COLO829 (cell line): ENCODE measurements at places on chromosomes 6 and 20.

DNA sequence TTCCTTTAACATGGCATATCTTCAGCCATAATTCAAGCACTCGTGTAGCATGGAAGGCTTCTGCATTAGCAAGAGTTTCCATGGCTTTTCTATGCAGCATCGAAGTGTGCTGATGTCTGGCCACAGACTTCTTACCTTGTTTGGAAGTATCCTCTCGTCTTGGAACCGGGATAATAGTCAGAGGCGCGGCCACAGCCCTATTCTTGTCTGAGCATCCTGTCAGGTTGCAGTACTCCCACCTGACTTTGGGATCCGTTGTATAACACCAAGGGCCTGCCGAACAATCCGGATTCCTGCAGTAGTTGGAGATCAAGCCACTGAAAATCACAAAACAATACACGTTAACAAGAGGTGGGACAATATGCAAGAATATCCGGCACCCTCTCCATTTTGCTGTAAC is 138.9 kb downstream of the SLC22A3 start:
- DNase-seq = no peak

- no peak for DNase-seq
These were observed 28.4 kb downstream of the TFEB start for GRCh38 chr6:41706876-41707564.

DNA sequence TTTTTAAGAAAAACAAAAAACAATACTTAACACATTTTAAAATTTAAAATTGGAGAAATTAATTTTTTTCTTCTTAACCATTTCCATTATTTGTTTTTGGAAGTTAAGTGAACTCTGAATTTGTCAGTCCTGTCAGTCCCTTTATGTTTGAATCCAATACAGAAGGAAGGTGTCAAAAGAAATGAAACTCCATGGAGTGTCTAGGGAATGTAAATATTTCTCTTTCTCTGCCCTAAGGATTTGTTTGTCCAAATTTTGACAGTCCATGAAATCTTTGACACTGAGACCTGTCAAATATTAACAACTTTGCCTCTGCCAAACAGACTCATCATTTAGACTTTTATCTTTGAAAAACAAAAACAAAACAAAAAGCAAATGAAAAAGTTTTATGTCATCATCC is 166.4 kb downstream of the EPHA7 start:
- no peak for DNase-seq

- no peak for DNase-seq
These were observed 753.4 kb upstream of the ADGRB3 start for GRCh38 chr6:67881706-67882065.

- DNase-seq = no peak
These were observed 41.0 kb upstream of the RAB23 start for GRCh38 chr6:57262901-57263694.

DNA sequence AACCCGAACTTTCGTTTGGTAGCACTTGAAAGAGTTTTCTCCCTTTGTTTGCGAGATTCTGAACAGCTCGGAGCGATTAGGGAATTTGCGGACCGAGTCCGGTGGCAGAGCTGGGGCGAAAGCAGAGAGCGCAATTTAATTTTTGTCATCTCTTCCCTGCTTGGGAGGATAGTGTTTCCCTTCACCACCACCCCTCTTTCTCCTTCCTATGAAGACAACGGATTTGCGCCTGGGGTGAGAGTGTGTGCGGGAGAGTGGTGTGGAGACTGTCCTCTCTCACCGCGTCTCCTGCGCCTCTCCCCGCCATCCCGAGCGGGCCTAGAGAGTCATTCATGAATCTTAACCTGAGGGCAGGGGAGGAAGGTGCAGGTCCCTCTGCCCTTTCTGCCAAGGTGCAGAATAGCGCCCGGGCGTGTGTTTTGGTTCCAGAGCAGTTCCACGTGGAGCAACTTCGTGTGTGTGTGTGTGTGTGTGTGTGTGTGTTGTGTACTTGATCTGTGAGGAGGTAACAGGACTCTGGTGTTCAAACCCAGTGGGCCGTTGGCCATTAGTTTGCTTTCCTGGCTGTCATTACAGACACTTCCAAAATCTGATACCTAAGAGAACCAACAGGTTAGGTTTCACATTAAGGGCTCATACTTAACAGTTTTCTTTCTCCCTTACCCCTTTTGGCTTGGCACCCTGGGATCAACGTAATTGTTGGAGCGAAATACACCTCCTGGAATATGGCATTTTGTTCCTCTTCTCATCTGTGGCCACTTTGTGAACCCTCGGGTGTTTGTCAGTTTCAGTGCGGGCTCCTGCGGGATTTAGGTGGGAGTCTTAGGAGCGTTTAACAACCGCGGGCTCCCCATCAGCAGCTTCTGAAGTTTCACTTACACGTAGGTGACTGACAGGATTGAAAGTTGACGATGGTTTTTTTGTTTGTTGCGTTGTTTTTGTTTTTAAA is 1.8 kb downstream of the EYA4 start:
- DNase-seq = no peak

GRCh38 chr20:19735446-19735845 is 22.6 kb upstream of the RIN2 start:
- DNase-seq = peak; percentile 88

DNA sequence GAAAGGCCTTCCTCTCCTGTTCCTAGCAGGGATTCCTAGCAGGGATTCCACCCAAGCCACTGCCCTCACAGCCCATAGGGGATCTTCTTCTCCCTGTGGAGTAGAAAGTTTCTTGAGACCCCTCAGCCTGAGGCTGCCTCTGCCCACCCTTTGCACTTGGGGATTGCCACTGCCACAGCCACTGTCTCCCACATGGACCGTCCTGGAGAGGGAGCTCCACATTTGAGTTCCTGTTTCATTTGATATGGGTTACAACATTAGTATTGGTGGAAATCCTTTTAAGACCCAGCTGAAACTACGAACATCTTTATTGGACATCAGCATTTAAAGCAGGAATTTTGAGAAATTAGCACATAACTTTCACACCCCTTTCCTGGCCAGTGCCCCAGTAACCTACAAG is 25.6 kb downstream of the HLA-G start:
- DNase-seq = no peak

GRCh38 chr20:35339007-35339406 is 46.8 kb upstream of the FAM83C start:
- peak; percentile 82 for DNase-seq

DNA sequence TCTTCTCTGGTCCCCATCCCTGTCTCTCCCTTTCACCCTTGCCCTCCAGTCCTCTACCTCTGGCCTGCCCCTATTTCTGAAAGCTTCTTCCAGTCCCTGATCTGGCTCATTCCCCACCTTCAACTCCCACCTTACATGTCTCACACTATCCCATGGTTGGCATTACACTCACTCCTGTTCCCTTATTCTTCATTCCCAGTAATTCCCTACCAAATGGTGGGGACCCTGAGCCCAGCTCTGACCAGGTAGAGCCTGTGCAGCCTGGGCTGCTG is 6.4 kb downstream of the TP53INP2 start:
- no peak for DNase-seq

GRCh38 chr20:10644458-10645204 is 29.2 kb downstream of the JAG1 start:
- DNase-seq = no peak

- DNase-seq = no peak
These were observed 862 bp upstream of the SOBP start for GRCh38 chr6:107488875-107489635.

GRCh38 chr6:170429450-170429849 is 122.9 kb downstream of the FAM120B start:
- no peak for DNase-seq

- DNase-seq = no peak
These were observed 61.8 kb downstream of the CNBD2 start for GRCh38 chr20:36030149-36030548.

DNA sequence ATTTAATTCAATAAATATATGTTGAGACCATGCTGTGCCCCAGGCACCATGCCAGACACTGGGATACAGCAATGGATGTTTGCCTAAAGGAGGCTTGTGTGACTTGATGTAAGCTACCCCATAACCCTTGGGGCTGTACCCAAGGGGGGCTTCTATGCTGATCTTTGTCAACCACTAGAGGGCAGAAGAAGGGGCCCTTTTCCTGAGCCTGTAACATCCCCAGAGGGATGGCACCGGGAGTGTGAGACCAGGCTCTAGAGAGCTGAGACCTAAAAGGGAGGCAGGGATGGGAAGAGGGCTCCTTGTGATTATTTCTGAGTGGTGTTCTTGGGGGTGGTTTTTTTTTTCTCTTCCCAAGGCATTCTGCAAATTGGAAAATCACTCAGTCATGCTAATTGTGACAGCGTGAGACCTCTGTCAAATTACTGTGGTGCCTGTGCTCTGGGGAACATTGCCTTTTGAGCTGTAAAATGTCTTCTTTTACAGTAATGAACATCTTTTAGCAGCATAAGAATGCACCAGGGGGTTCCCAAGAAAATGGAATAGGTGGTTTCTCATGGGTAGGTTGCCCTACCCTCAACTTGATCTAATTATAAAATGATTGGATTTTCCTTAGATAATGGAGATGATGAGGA is 138.7 kb upstream of the SLC24A3 start:
- no peak for DNase-seq

DNA sequence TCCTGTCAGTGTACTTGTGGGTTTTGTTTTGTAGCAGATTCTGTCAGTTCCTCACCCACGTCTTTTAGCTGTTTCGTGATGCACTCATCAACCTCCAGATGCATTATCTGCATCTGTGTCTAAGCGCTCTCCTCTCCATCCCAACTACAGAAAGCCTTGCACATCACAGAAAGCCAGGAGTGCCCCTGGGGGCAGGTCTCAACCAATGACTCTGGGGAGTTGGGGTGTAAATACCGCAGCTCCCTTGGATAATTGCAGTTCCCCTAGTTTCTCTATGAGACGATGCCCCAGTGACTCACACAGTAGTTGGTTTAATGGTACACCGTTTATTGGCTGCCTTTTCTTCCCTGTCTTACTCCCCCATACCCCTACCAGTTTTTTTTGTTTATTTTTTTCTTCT is 158.1 kb downstream of the SOX4 start:
- DNase-seq = no peak

DNA sequence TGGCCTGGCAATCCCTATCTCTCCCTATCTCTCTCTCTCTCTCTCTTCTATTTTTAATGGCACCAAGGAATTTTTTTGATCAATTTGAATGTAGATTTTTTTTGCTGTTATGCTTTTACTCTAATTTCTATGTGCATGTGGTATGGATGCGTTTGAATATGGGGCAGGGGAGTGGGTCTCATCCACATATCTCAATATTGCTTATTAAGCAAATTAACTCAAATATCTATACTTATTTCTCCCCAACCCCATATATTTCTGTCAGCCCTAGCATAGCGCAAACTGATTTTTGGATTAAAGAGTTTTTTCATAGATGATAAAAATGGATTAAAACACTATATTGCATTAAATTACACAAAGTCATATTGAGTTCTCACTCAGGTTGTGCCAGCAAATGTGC is 210.2 kb downstream of the KHDRBS2 start:
- DNase-seq = no peak

- DNase-seq = no peak
These were observed 3.1 kb downstream of the SLX4IP start for GRCh38 chr20:10438217-10438616.

DNA sequence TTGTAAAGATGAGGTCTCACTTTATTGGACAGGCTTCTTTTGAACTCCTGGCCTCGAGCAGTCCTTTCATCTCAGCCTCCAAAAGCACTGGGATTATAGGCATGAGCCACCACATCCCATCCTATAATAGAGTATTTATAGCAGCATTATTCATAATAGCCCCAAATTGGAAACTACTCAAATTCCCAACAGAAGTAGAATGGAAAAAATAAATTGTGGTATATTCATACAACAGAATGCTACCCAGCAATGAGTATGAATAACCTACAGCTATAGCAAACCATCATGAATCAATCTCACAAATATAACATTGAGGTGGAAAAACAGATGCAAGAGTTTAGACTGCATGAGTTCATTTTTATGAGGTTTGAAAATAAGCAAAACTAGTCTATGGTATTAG is 84.8 kb upstream of the BTBD3 start:
- no peak for DNase-seq

DNA sequence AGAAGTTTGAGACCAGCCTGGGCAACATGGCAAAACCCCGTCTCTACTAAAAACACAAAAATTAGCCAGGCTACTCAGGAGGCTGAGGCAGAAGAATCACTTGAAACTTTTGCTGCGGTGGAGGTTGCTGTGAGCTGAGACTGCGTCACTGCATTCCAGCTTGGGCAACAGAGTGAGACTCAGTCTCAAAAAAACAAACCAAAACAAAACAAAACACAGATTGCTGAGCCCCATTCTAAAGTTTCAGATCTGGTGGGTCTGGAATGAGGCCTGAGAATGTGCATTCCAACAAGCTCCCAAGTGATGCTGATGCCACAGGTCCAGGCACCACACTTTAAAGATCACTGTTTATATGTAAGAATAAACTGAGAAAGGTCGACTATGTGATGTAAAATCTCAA is 24.9 kb upstream of the TMEM14A start:
- no peak for DNase-seq

DNA sequence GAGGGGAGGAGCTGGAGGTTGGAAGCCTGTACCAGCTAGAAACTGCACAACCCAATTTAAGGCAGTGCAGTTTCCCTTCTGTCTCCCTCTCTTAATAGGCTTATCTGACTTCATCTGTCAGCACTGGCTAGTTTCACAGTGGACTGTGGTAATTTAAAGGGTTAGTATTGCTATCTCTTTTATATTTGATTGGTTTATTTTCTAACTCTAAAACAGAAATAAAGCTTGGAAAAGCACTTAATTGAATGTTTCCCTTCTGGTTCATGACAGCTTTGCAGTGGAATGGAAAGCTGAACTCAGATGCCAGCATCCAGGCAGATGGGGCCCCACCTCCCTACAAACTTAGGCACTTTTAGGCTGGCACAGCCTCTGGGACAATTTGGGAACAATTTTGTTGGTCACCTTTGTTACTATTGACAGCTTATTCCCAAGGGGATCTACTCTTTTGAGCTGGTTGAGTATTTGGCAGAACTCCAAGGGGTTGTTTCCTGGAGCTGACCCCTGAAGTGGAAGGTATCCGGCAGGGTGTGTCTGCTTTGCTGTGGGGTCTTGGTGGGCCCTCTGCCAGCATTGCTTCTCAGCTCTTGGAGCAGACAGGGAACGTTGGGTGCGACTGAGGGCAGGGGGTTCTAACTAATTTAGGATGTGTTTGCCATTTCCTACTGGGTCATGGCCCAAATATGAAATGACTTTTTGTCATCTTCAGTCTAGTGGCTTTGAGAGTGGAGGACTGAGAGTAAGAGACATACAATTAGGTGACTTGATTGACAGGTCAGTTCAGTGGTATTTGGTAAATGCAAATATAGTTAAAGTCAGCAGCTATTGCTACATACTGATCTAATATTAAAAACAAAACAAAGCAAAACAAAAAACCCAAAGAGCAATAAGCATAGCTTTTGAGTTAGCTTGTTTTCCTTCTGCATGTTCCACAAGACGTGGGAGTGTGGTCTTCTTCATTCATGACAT is 9.3 kb downstream of the SH3BGRL2 start:
- DNase-seq = no peak

- DNase-seq = no peak
These were observed 2.8 kb upstream of the LIME1 start for GRCh38 chr20:63733579-63734081.

- no peak for DNase-seq
These were observed 51.2 kb downstream of the CRYBG1 start for GRCh38 chr6:106411643-106412200.

- DNase-seq = no peak
These were observed 286.6 kb downstream of the TENT5A start for GRCh38 chr6:81465859-81466258.
